ENCODE measurements at places on chromosomes 11 and 22. TPM values are rescaled to one million over a fixed set of nuclear protein-coding genes. Genes with fewer than 3 reads are reported as not detected.

GRCh38 chr11:79437278-79437980, 3.4 kb downstream of the TENM4 start:
- DNase-seq: peak; percentile 60

DNA sequence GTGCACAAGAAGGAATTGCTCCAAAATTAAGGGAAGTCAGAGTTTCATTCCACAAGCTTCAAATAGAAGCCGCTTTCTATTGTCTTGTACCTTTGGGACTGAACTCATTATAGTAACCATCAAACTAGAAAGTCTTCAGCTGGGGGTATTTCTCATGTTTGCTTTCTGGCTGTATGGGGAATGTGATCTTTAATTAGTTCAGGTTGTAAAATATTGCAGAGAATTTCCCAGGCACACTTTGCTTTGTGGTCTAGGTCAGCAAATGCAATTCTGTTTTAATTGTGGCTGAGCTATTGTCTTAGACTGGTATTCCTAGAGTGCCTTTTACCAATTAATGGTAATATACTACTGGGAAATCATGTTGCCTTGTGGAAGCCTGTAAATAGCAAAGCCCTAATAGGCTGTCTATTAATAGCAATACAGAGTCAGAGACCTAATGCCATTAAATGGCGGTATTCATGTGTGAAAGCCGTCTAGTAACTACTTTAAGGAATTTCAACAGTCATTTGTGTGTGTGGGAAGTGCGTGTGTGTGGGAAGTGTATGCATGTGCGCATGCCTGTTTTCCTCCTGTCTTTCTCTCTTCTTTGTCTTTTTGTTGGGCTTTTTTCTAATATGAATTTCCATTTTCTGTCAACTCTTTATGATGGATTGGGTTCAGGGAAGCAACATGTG, 276.6 kb downstream of the FAT3 start:
- no peak for DNase-seq

DNA sequence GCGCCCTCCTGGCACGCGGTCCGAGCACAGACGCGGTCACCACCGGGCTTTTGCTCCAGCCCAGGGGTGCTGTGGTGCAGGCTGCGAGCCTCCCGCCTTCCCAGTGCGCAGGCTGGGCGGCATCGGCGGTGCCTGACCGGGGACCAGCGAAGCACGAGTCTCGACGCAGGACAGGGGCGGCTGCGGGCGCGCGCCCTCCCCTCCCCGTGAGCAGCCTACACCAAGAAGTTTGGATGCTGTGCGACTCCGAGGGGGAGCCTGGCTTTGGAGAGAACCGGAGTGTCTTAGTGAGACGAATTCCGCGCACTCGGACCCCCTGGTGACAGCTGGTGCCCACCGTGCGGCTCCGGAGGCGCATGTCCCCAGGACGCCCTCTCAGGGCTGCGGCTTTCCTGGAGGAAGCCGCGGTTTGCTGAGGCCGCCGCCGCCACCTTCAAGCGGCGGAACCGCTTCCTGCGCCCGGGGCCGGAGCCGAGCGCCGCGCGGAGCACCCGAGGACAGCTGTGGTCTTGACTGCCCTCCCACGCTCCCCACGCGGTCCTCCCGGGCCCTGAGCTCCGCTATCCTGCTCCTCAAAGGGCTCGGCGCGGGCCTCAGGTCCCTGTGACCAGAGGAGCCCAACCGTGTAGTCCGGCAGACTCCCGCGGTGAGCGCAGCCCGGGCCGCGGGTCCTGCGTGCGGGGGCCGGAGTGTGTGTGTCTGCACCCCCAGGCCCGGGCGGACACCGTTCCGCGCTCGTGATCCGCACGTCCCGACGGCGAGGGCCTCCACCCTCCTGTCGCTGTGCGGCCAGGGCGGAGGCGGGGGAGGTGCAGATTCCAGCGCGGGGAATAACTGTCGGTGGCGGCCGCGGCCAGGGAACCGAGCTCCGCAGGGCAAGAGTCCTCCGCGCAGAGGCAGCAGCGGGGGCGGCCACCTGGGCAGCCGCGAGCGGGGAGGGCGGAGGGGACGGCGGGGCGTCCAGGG, 1.7 kb downstream of the FGF3 start:
- no peak for DNase-seq

DNA sequence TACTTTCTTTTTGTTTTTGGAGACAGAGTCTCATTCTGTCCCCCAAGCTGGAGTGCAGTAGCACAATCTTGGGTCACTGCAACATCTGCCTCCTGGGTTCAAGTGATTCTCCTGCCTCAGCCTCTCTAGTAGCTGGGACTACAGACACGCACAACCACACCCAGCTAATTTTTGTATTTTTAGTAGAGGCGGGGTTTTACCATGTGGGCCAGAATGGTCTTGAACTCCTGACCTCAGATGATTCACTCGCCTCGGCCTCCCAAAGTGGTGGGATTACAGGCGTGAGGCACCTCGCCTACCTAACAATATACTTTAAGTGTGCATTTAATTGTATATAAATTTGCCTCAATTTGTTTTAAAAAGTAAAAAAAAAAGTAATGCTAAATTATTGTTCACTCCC, 38.4 kb downstream of the GRK3 start:
- DNase-seq: no peak

DNA sequence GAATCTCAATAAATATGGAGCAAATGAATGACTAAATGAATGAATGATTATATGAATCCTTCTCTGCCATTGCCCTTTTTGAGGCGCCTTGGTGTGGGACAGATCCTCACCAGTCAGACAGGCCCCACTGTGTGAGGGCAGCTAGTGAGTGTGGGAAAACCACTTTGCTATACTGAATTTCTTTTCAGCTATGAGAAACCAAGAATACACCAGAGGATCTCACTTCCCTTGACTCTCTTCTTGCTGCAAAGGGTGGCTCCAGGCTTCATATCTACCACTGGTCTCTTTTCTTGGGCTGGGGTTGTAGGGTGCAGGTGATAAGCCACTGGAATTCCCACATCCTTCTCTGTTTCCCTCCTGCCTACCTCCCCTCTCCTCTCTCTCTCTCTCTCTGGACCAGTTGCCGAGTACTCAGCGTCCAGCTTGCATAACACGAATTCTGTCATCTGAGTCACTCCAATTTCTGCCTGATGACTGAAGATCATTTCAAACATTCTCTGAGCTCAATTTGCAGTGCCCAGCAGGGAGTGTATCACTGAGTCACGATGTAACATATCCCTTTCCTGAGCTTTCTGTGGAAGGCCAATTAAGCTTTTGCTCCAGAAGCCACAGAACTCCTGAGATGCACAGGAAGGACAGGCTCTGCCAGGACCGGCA, 304.3 kb upstream of the NCAM1 start:
- DNase-seq: no peak

GRCh38 chr22:44444341-44445306, 53.4 kb downstream of the RTL6 start:
- no peak for DNase-seq

DNA sequence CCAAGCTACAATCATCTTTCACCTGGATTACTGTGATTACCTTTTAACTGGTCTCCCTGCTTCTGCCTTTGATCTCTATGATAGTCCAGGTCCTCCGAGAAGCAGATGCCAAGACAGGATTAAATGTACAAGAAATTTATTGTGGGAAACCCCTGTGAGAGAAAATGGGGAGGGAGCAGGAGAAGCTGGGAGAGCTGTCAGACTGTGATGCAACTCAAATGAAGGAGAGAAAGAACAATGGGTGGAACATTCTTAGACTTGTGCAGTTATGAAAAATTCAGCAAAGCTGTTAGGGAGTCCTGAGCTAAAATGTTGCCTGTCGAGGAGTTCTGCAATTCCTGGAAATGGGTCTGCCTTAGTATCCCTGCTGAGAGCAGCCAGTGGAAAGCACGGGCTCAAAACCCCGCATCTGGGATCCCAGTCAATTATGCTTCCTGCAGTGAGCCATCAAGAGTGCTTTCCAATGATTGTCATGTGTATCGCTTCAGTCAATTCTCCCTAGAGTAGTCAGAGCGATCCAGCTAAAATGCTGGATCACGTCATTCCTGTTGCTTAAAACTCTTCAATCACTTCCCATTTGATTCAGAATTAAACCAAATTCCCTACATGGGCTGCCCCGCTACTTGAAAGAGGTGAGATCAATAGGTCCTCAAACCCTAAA, 16.5 kb upstream of the CSTF3 start:
- no peak for DNase-seq

DNA sequence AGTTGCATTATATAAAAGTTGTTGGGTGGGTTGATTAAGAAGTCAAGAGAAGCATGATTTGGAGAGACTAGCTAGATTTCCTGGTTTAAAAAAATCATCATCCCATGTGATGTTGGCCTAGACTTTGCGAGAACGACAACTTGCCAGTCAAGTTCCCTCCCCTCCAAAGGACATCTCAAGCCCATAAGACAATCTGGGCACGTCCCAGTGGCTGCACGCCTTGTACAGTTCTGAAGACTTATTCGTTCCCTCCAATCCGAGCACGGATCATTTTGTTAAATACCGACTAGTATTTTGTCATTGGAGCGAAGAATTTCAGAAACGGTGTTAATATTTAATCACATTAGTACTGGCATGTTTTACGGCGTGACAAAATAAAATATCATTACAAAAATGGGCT, 8.0 kb downstream of the MN1 start:
- no peak for DNase-seq

DNA sequence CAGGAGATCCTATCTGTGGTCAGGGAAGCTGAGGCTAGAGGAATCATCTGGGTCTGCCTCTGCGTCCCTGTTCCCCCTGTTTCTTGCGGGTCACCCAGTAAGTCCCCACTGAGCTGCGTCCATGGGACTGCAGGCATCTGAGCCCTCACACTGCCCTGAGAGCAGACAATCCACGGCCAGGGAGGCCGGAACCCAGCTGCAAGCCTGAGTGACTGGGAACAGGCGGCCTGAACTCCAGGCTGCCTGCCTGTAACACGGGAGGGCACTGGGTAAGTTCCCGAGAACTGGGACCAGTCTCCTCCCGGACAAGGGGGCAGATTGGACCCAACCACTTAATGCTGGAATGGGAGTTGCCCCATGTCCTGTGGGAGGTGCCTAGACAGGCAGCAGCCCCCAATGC, 727.4 kb downstream of the BRD1 start:
- DNase-seq: no peak

DNA sequence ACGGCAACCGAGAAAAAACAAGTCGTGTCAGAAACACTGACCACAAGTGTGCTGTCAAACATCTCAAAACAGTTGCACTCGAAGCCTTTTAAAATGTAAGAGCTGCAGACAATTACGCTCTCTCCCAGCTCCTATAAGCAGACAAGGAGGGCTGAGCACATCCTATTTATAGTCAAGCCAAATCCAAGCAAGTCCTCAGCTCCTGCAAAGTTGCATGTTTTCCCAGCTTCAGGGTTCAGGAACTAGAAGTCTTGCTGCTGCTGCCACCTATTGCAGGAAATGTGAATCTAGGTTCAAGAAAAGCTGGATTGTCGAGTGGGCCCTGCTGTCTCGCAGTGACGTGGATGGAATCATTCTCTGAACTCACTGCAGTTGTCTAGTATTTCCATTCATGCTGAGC, 15.5 kb downstream of the EFCAB6 start:
- no peak for DNase-seq

- DNase-seq: no peak
Observed at GRCh38 chr11:116193321-116194131, 579.3 kb downstream of the BUD13 start.

The LRRC4C gene
- total RNA-seq: 0.40 TPM

The ABTB2 gene
- 5.0 TPM for total RNA-seq

The RAB36 gene
- total RNA-seq: 1.7 TPM

The OSBP2 gene
- total RNA-seq: 3.7 TPM

The TMEM191C gene
- 0.83 TPM for total RNA-seq

All from Peyer's patch (tissue), 4 donors.